NCI-H460 (cell line): ENCODE measurements at places on chromosomes 1 and 21. TPM values are rescaled to one million over a fixed set of nuclear protein-coding genes. Genes with fewer than 3 reads are reported as not detected.

GRCh38 chr1:18936814-18937481 lies 19.5 kb downstream of the IFFO2 start:
- no peak for DNase-seq

- no peak for DNase-seq
Measured at GRCh38 chr21:44556879-44557278, 1.7 kb downstream of the KRTAP10-3 start.

DNA sequence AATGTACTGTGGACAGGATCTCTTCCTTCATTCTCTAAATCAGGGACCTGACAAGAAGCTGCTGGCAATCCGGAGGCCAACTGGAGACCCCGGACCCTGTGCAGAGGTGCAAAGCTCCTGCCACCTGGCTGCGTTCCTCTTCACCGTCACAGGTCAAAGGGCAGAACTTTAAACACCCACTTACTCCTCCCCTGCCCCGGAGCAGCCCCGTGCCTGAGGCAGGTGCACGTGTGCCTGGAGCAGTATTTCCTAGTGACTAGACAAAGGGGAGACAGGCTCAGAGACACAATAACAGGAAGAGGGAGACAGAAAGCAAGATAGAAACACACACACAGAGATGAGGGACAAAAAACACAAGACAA lies 6.6 kb upstream of the PIGC start:
- DNase-seq: no peak

DNA sequence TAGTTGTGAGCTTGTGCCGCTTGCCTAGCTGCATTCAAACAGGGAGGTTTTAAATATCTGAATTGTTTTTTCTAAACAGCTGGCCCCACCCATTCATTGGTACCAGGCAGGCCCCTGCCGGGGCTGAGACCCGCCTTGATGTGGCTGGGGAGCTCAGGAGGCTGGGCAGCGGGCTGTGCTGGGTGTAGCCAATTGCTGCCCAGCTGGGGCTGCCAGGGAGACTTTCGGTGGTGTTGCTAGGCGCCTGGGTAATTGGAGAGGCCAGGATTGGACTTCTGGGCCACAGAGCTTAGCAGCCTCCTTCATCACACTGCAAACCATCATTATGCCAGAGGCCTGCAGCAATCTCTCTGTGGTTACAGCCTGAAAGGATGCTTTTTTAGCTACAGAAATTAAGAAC lies 12.2 kb downstream of the RHBDL2 start:
- DNase-seq: no peak

- DNase-seq: no peak
Measured at GRCh38 chr1:153945795-153946621, 510 bp downstream of the DENND4B start.

DNA sequence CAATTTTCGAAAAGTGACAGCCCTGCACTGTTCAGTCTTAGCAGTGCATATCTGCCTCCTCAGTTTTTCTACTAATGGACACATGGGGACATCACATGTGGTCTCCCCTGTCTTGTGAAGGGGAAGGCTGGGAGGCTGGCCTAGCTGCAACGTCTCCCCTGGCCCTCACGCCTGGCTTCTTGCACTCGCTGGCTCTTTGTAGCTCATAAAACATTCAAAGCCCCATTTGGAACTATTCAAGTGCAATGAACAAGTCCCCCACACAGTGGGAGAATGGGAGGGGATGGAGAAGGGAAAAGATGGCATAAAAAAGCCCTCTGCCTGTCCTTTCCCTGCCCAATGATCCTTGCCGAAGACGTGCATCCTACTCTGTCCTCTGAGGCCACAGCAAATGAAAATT lies 73.6 kb downstream of the PGBD5 start:
- no peak for DNase-seq

GRCh38 chr1:161427733-161428516 lies 60.2 kb upstream of the CFAP126 start:
- peak; percentile 78 for DNase-seq

- no peak for DNase-seq
Measured at GRCh38 chr1:40633523-40633922, 32.0 kb downstream of the RIMS3 start.

DNA sequence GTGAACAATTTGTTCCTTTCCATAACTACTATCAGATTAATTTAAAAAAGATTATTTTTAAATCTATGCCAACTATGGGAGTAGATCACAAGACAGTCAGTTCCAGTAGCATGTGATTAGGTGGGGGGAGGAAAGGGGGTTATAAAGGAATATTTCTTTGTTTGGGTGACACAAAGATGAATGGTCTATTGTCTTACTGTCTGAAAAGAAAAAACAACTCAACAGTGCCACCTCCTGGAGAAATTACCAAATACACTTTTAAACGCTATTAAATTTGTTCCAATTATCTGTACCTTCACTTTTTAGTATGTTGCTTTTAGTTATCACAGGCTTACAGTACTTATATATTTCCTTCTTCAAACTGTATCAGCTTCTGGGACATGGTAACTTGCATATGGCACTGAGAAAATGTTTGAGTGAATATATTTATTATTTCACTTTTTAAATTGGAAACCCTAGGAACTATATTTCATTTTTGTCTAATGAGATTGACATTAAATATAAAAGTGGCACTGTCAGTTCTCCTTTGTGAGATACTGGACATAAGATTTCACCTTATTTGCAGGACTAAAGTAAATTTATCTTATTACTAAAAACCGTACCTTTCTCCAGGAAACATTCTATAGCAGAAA lies 1.7 kb upstream of the SORT1 start:
- DNase-seq: peak; percentile 54

- no peak for DNase-seq
Measured at GRCh38 chr1:189696297-189696696, 781.4 kb downstream of the BRINP3 start.

GRCh38 chr1:6267686-6268322 lies 6.9 kb upstream of the GPR153 start:
- no peak for DNase-seq

DNA sequence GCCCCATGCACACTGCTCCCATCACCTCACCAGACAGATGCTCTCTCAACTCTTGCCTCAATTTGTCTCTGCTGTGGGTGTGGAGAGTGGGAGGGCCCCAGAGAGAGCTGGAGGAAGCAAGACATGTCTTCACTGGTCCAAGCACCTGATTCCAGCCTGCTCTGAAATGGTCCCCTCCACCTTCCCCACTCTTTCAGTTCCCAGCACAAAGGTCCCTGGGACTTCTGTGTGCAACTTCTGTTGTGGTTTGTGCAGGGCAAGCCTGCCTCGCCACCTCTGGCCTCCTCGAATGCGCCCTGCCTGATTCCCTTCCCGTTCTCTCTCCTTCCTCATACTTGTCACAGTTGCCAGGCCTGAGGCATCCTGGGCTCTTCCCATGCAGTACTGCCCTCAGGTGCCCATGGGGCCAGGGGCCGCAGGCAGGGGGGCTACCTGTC lies 119.3 kb downstream of the SYT2 start:
- DNase-seq: no peak

DNA sequence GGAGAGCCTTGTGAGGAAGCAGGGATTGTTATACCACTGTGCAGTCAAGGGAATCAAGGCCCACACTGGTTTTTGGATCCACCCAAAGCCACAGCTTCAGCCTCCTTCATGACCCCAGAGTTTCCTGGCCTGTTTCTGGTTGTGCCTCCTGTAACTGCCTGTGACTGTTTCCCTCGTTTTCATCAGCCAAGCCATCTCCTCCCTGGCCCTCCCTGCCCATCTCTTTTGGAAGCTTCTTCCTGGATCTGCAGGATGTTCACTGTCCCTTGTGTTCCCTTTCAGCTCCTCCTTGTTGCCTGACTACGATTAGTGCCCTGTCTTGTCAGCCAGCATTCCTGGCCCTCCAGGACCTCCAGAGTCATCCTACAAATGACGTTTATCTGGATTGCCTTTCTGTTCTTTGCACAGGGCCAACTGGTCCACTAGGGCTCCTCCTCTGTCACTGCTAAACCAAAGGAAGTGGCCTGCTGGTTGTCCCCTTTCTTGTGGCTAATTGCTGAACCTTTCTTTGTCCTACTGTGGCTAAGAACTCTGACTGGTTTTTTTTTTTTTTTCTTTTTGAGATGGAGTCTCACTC lies 17.9 kb downstream of the SFT2D2 start:
- no peak for DNase-seq

DNA sequence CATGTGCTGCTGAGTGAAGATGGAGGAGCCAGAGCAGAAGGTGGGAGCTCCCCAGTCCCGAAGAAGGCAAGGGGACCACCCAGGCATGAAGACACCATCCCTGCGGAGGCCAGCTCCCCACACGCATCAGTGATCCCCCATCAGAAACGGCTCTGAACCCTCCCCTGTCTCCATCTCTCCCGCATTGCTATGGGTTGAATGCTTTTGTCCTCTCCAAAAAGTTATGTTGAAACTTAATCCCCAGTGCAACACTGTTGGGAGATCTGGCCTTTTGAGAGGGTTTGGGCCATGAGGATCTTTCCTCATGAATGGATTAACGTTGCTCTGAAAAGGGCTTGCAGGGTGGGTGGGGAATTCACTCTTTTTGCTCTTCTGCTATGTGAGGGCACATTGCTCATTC lies 147.6 kb downstream of the AJAP1 start:
- no peak for DNase-seq

GRCh38 chr1:143665606-143666005 lies 306.2 kb downstream of the FAM72C start:
- DNase-seq: no peak

DNA sequence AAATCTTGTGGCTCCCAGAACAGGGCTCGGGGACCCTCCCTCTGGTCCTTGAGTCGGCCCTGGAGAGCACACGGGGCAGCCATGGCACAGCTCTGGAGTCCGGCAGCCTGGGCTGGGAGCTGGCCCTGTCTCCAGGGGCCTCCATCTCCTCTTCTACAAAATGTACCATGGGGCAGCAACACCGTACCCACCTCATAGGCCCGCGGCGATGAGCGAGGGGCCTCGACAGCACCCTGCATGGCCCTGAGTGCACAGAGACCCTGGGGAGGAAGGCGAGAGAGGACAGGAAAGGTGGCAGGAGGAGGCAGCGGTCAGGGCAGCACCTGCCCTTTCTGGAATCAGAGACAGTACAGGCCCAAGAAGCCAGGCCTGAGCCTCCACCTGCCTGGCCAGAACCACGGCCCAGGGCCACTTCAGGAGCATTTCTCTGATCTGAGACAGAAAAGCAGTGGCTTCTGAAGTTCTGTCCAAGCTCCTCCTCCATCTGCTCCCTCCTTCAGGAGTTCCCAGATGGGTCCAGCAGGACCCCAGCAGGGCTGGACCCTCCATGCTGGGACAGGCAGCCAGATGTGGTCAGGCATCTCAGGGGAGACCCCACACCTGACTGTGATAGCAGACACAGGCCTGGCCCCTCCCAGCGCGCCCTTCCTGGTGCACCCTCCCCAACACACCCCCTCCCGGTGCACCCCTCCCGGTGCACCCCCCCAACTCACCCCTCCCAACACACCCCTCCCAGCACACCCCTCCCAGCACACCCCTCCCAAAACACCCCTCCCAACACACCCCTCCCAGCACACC lies 75.9 kb upstream of the ARHGEF16 start:
- DNase-seq: no peak

GRCh38 chr1:29393451-29393826 lies 157.1 kb downstream of the PTPRU start:
- no peak for DNase-seq

- DNase-seq: no peak
Measured at GRCh38 chr1:109926662-109927300, 16.1 kb downstream of the CSF1 start.

GRCh38 chr1:229273507-229274232 lies 2.8 kb downstream of the RAB4A start:
- DNase-seq: no peak

DNA sequence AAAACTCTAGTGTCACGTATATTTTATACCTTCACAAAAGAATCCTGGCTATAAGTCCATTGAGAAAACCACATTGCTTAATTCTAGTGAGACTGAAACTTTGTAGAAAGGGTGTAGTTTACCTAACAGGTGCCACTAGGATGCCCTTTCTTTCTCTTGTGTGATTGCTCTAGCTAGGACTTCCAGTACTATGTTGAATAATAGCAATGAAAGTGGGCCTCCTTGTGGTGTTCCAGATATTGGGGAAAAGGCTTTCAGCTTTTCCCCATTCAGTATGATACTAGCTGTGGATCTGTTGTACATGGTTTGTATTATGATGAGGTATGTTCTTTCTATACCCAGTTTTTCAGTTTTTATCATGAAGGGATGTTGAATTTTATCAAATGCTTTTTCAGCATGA lies 39.7 kb upstream of the CHODL start:
- no peak for DNase-seq

DNA sequence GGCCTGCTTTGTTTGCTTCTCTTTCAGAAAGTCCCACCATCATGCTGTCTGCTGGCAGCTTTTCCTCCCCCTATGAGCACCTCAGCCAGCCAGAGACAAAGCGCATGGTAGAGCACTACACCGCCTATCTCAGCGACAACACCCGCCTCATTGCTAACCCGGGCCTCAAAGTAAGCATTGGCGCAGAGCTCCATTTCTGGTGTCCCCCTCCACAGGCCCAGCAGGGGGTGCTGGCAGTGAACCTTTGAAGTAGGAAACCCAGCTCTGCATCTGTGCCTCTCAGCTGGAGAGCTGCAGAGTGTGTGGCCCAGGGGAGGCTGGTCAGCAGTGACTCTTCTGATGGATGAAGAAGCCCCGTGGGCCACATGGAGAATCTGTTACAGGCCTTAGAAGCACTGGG lies 81.2 kb upstream of the RAVER2 start:
- DNase-seq: peak; percentile 5

GRCh38 chr1:162006081-162006480 lies 17.6 kb downstream of the OLFML2B start:
- DNase-seq: no peak

DNA sequence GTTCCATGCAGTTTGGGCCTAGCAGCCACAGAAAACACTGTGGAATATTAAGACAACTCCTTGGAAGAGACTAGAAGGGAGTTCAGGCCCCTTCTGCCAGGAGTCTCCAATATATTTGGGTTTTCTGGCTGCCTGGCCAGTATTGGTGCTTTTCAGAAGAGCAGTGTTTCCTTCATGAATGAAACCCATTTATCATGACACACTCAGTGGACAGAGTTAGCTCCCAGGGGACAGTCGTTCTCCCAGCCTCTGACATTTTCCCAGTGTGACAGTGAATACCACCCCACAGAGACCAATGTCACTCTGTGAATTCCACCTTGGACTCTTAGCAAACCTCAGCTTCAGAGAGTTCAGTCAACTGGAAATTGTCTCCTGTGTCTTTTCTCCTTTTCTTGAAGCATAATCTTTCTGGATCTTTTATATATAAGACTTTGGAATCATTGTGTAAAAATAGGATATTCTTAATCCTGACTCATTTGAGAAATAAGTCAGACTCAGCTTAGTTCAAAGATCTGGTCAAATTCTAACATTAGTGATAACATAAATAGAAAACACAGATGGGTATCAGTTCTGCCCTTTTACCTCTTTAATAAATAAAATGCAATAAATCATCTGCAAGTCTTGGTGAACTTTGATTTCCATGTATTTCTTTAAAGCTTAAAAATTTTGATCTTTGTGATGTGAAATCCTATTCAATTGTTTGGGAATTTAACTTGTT lies 40.4 kb downstream of the GNG12 start:
- peak; percentile 30 for DNase-seq

The CR1L gene
- total RNA-seq: not detected in 2 replicates

The RNF11 gene
- total RNA-seq: 86.0 and 91.8 TPM in 2 replicates

The FCRL6 gene
- total RNA-seq: not detected in 2 replicates

The SLC16A4 gene
- 412 and 417 TPM in 2 replicates for total RNA-seq

The RAB25 gene
- not detected in 2 replicates for total RNA-seq

The FASLG gene
- total RNA-seq: not detected in 2 replicates

The GJB3 gene
- total RNA-seq: not detected in 2 replicates

The TOR1AIP1 gene
- total RNA-seq: 55.3 and 57.7 TPM in 2 replicates

The CDA gene
- total RNA-seq: 0.35 TPM in 1 of 2 replicates, not detected in the other

The FCMR gene
- not detected in 2 replicates for total RNA-seq
